ENCODE measurements at places on chromosomes 3 and 15.

- DNase-seq = no peak
Measured at GRCh38 chr3:113274425-113275257, 63.3 kb downstream of the BOC start.

- no peak for DNase-seq
Measured at GRCh38 chr15:62732078-62732477, 310.5 kb upstream of the TPM1 start.

GRCh38 chr3:194888916-194889315 lies 203.2 kb downstream of the FAM43A start:
- DNase-seq = no peak

DNA sequence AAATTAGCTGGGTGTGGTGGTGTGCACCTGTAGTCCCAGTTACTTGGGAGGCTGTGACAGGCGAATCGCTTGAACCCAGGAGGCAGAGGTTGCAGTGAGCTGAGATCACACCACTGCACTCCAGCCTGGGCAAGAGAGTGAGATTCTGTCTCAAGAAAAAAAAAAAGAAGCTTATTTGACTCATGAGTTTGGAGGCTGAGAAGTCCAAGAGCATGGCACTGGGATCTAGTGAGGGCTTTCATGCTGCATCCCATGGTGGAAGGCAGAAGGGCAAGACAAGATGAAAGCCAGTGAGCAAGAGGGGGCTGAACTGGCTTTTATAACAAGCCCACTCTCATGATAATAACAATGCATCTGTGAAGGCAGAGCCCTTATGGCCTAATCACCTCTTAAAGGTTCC lies 33.4 kb downstream of the SEC62 start:
- no peak for DNase-seq

- no peak for DNase-seq
Measured at GRCh38 chr3:128735287-128735686, 9.3 kb downstream of the RAB7A start.

DNA sequence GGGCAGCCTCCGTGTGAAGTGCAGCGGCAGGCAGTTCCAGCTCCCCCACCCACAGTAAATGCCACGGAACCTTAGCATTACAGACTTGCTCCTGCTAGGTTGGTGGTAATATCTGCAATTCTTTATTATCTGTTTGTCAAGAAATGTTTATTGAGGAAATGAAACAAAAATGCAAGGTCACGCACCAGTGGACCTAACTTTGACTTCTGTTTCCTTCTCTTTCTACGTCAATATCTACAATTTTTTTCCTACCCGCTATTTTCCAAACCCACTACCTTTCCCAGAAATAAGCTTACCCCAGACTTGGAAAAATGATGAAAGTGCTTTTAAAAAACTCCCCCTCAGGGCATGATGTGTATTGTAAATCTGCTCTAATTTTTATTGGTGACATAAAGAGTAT lies 18.9 kb downstream of the ILDR1 start:
- DNase-seq = no peak

GRCh38 chr3:36918050-36918449 lies 26.8 kb downstream of the TRANK1 start:
- DNase-seq = no peak

- no peak for DNase-seq
Measured at GRCh38 chr15:80564056-80564455, 131.1 kb upstream of the ABHD17C start.

DNA sequence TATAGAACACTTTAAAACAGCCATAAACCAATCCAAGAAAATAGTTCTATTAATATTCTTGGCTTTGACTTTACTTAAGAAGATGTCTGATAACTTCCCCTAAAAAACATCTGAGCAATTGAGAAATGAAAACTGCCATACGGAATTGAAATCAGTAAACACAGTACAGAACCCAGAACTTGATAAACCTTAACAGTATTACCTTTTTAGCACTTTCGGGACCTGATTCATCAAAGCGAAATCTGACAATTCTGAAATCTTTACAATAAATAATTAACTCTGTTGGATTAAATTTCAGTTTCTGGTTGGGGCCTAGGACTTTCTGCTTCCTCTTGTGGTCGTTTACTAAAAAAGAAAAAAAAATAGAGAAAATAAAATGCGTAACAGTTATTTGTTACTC lies 17.3 kb downstream of the MTMR10 start:
- DNase-seq = no peak

DNA sequence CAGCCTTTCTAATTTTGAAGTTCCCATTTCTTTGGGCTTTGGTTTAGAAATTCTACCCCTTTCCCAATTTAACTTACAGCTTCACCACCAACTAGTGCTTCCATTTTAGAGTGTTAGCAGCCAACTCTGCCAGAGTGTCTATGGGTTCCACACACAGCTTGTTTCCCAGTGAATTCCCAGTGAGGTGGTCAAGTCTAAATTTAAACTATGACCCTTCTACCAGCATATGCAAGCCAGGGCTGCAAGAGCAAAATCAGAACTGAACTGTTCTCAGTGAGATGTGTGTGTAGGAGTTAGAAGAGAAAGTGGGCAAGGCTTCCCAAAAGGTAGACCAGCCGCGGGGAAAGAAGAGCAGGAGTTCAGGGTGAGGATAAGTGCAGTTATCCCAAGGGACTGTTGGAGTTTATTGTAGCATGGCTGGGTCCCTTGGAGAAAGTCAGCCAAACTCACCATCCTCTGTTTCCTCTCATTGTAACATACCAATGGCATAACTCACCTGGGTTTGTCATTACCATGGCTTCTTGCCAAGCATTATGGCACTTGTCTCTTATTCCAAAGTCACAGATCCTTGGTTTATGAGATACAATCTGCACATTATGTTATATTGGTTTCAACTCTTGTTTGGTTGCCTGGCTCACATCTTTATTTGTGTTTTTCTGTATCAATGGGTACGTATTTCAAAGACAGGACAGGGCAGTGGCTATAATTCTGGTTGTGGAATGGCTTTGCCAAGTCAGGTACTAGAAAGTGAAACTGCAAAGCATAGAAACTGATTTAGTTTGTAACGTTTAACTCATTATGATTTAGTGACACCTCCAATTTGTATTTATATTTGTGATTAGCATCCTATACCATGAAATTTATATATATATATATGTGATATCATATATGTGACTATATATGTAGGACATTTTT lies 130.2 kb upstream of the UMPS start:
- no peak for DNase-seq

- DNase-seq = no peak
Measured at GRCh38 chr3:54445630-54446029, 323.3 kb downstream of the CACNA2D3 start.

DNA sequence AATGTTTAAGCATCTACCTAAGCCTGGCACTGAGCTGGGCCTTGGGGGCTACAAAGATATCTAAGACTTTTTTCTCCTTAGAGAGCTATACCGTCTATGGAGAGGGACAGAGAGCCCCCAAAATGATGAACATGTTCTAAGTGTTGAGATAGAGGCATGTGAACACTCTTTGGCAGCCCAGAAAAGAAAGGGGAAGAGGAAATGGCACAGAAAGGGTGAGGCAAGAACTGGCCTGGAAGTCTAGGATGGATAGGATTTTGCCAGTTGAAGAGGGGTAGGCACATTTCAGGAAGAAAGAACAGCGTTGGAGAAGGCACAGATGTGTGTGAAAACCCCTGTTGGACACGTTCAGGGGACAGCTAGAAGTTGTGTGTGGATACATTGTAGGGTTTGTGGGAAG lies 276.2 kb upstream of the LRRFIP2 start:
- no peak for DNase-seq

- DNase-seq = no peak
Measured at GRCh38 chr3:188581792-188582191, 427.8 kb downstream of the LPP start.

GRCh38 chr15:68550004-68550403 lies 28.8 kb upstream of the CORO2B start:
- no peak for DNase-seq

DNA sequence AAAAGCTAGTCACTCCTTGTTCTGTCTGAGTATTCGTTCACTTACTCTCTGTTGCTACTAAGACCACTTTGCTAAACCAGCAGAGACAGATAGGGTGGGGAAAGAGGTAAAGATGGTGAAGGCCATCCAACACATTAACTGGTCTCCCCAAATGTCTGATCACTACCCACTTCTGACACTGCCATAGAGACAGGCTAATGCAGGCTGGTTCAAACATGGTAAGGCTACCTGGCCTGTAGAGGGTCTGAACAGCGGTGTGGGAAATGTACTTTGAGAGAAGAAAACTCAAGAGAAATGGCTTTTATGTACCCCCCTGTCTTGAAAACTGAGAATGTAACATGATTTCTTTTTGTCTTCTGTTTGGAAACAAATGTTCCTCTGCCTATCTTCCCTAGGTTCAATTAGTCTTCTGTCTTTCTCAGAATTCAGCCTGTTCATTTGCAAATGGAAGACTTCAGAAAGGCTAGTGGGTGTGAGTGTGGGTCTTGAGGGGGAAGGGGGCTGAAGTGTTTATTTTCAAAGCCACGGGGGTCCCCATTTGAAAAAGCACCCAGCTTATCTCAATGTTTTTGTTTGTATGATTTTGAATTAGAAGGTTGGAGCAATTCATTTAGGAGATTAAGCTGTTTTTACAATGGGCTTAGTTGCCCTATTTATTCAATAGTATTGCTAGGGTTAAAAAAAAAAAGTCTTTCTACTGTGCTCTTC lies 15.8 kb downstream of the ALDH1A2 start:
- DNase-seq = no peak

GRCh38 chr15:68566377-68566954 lies 12.3 kb upstream of the CORO2B start:
- DNase-seq = no peak

DNA sequence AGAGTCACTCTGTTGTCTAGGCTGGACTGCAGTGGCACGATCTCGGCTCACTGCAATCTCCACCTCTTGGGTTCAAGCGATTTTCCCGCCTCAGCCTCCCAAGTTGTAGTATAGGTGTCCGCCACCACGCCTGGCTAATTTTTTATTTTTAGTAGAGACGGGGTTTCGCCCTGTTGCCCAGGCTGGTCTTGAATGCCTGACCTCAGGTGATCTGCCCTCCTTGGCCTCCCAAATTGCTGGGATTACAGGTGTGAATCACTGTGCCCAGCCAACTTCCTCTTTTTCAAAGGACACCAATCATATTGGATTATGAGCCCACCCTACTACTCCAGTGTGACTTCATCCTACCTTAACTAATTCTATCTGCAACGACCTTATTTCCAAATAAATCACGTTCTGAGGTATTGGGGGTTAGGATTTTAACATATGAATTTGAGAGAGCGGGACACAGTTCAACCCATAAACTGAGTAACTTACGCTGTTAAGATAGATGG lies 3.2 kb downstream of the ISG20 start:
- DNase-seq = no peak

DNA sequence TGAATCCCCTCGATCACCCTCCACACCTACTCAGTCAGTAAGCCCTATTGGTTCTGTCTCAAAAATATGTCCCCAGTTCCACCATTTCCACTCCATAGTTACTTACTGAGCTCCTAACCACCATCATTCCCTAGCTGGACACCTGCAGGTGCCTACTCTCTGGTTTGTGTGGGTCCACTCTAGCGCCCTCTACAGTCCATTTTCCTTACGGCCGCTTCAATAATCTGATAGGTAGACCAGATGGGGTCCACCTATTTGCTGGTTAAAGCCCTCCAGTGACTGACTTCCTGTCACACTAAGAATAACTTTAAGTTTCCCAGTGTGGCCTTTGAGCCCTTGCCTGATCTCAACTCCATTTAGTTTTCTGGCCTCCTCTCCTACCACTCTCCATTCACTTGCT lies 5.0 kb downstream of the GXYLT2 start:
- DNase-seq = no peak

- no peak for DNase-seq
Measured at GRCh38 chr3:174156200-174156599, 702.9 kb upstream of the NAALADL2 start.

DNA sequence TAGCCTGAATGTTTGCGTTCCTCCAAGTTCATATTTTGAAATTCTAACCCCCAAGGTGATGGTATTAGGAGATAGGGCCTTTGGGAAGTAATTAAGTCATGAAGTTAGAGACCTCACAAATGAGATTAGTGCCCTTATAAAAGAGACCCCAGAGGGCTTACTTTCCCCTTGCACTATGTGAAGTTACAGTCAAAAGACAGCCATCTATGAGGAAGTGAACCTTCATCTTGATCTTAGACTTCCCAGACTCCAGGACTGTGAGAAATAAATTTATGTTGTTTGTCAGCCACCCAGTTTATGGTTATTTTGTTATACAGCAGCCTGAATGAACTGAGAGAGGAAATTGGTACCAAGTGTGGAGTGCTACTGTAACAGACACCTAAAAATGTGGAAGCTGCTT lies 74.4 kb downstream of the DAPK2 start:
- no peak for DNase-seq

DNA sequence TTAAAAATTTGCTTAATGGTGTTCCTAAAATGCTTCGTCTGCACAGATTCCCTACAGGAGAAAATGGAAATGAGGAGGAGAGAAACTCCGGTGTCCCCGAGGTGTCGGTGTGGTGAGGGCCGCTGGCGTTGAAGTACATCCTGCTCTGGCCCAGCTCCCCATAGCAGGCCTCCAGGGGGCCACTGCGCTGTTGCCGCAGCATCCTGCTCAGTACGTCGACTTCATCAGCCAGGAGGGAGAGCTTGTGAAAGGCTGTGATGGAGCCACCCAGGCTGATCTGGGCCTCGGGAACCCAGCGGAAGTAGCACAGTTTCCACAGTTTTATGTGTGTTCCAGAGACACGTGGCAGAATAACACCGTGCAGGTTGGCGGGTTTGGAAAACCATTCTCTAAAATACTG lies 37.8 kb downstream of the FAN1 start:
- DNase-seq = no peak

GRCh38 chr15:25372298-25372697 lies 66.5 kb downstream of the UBE3A start:
- DNase-seq = no peak

- DNase-seq = no peak
Measured at GRCh38 chr15:44541282-44541958, 4.5 kb downstream of the EIF3J start.

GRCh38 chr3:107627962-107628542 lies 105.3 kb downstream of the BBX start:
- DNase-seq = no peak

DNA sequence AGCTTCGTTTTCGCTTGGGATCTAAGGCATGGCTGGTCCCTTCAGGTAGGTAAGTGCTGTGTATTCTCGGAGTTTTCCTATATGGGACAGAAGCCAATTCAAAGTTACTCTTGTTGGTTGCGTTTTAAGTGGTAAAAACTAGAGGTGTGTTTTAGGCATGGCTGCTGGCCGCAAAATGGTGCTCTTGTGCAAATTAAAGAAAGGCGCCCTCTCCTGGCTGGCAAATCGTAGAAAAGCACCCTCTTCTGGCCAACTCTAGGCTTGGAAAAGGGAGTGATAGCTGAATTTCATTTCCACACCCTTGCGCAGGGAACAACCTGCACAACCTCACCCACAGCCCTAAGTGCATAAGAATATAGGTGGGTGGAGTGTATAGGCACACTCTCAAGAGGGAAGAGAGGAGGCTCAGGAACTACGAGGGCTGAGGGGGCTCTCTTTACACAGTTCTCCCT lies 23.5 kb downstream of the DRD3 start:
- DNase-seq = no peak
